ENCODE measurements at places on chromosomes 13 and 19.

GRCh38 chr19:43132696-43133095, 50.2 kb upstream of the PSG2 start:
- no peak for DNase-seq

DNA sequence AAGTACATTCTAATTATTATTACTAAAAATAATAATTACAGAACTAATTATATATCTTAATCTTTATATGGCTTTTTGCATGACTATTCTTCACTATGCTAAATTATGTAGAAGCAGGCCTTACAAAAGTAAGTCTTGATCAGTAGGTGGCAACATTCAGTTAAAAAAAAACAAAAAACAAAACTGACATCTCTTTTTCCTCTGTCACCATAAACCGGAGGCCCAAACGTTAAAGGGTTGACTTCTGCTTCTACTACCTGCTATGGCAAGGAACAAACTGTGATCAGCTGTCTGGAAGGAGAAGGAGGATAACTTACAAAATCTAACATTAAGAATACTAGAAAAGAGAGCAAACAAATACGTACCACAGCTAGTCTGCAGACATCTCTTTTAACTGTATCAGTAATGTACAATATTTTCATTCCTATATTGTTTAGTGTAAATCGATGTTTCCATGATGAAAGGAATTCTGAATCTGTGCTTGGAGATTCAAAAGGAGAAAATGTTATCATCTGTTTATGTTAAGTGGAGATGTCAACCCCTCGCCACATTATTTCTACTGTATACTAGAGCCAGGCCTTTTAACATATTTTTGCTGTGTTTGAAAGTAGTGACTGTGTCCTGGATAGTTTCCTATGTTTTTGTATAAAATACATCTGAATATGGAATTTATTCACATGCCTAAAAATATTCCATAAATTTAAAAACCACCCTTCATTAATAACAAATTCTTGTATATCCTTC, 1525.4 kb downstream of the SLITRK1 start:
- DNase-seq = peak; percentile 18

DNA sequence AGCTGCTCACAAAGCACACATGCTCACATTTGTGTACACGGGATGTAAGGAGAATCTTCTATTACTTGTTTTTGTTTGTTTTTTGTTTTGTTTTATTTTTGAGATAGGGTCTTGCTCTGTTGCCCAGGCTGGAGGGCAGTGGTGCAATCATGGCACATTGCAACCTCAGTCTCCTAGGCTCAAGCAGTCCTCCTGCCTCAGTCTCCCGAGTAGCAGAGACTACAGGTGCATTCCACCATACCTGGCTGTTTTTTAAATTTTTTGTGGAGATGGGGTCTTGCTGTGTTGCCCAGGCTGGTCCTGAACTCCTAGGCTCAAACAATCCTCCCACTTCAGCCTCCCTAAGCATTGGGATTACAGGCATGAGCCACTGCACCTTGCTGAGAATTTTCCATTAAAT, 41.8 kb downstream of the KCNC3 start:
- DNase-seq = no peak

- no peak for DNase-seq
Observed at GRCh38 chr13:110233951-110234280, 73.0 kb downstream of the COL4A1 start.

GRCh38 chr13:44306371-44307192, 67.0 kb upstream of the SERP2 start:
- peak; percentile 67 for DNase-seq

DNA sequence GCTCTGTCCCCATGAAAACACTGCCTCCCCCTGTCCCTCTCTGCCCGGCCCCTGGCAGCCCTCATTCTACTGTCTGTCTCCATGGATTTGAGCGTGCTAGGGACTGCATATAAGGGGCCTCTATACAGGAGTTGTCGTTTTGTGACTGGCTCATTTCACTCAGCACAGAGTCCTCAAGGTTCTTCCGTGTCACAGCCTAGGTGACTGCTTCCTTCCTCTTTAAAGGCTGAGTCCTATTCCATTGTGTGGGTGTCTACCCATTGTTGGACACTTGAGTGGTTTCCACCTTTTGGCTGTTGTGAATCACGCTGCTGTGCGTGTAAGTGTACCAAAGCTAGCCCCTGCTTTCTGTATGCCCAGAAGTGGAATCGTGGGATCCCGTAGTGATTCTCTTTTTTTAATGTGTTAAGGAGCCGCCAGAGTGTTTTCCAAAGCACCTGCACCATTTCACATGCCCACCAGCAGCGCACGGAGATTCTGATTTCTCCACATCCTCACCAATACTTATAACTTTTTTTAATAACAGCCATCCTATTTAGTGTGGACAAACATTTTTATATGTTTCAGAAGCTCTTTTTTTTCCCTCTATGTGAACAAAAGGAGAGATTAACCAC, 116.7 kb downstream of the COL4A2 start:
- DNase-seq = no peak

- no peak for DNase-seq
Observed at GRCh38 chr13:33956346-33956745, 138.4 kb downstream of the RFC3 start.

DNA sequence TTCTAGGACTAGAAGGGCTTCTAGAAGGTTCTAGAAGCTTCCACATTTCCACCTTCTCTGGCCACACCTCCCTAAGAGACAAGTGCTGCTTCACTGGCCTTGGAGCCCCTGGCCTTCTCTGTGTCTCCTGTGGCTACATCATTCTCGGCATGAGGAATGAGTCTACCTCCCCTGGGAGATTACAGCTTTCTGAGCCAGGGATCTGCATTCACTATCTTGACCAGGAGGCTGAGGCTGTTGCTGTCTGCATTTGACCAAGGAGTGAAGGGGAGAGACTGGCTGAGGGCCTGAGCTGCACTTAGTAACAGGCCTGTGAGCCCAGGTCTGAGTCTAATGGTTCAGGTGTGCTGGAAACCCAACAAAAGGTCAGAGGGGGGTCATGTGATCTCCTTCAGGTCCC, 5.3 kb downstream of the CPAMD8 start:
- no peak for DNase-seq

GRCh38 chr19:51742789-51743188, 8.9 kb downstream of the FPR1 start:
- no peak for DNase-seq

DNA sequence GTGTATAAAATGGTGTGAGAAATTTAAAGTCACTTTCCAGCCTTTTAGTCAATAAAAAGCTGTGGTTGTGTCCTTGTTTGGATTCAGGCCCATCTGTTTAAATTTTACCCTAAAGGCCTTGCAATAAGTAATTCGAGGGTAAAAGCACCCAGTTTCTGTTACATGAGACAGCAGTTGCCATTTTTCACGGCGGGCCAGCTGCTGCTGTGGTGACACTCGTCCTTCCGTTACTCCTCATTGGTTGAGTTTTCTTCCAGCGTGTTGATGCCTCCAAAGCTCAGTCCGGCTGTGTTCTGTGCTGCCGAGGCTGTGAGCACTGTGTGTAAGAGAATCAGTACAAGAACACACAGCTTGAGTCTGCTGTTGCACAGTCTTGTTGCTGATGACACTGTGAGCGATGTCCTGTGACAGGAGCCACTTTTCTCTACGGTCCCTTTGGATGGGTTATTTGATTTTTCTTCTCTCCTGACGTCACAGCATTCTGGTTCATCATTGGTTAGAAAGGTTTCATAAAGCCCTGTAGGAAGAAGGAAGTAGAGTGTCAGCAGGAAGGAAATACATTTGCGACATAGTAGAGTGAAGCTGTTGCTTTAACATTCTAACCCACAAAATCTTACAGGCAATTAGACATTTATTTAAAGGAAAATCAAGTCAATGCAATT, 602.5 kb upstream of the ARGLU1 start:
- DNase-seq = no peak

- no peak for DNase-seq
Observed at GRCh38 chr19:1210227-1210538, 4.6 kb downstream of the STK11 start.

- no peak for DNase-seq
Observed at GRCh38 chr19:32012886-32013631, 332.4 kb upstream of the ZNF507 start.

DNA sequence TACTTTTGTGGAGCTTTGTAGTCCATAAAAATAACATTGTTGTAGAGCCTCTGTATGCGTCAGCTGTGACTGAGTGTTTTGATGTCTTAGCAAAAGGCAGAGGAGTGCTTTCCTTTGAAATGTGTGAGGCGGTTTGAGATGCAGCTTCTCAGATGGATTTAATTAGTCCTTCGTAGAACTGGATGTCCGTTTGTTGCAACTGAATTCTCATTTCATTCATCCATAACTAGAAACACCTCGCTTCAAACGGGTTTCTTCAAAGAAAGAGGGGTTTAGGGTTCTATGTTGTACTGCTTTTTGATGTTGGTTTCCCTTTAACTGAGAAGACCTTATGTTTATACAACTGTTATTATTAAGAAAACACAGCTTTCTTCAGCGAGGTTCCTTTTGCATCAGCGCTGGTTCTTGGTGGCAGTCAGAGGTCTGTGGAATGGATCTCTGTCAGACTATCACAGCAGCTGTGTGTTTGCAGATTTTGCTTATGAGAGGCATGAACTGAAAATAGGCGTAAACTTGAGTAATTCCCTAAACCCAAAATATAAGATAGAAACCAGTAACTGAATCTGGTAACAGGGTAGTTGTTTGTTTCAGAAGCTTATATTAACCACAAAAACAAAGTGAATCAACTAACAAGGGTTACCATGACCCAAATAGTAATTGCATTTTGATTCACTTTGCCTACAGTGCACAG, 194.4 kb downstream of the GGACT start:
- no peak for DNase-seq

DNA sequence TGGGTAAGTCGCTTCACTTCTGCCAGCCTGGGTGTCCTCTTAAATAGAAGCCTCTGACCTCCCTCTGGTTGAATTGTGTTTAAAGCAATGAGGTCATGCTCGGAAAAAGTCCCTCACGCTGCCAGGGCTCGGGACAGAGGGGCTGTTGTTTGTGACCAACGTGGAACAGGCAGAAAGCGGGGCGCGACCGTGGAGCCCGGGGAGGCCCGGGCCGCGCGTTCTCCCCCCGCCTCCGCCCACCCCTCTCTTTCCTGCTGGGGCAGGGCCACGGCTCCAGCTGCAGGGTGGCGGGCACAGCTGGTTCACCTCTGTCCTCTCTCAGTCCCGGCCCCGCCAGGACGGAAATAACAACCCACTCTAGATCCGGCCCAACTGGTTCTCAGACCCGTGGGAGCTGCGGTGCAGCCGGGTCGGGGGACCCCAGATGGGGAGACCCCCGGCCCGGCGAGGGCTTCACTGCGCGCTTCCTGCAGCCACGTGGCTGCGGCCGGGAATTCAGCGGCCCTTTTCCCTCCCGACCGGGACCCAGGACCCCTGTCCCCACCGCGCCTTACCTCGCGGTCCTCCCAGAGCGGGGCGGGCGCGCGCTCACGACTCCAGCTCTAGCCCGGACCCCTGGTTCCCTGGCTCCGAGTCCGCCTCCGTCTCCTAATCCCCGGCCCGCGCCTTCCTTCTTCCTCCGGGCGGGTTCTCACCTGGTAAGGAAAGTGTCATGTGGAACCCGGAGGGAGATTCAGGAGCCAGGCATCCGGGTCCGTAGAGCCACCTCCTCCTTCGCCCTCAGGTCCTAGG, 1.9 kb downstream of the CDC42EP5 start:
- DNase-seq = no peak

DNA sequence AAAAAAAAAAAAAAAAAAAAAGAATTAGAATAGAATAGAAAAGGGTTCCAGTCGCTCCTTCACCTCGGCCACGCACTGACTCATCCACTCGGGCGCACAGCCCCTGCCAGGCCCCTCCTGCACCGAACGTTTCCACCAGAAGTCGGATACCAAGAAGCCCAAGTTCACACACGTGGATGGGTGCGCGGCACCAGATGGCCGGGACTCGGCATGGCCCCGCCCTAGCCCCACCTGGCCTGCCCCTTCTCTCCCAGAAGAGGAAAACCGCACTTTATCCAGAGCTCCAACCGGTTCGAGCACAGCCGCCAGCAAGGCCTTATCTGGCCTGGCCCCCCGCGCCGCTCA, 5.9 kb downstream of the PRR36 start:
- no peak for DNase-seq

- no peak for DNase-seq
Observed at GRCh38 chr13:59532405-59532804, 631.3 kb downstream of the DIAPH3 start.

GRCh38 chr13:77095288-77095687, 68.3 kb upstream of the FBXL3 start:
- DNase-seq = no peak

GRCh38 chr19:8352134-8352827, 9.2 kb upstream of the KANK3 start:
- DNase-seq = no peak

All from NCI-H1092 treated with DMSO at 0.1 percent for 48 hours (cell line).